ENCODE measurements at places on chromosomes 13 and 19.

GRCh38 chr13:24307211-24308067 is 1.9 kb upstream of the C1QTNF9 start:
- DNase-seq, result no peak

DNA sequence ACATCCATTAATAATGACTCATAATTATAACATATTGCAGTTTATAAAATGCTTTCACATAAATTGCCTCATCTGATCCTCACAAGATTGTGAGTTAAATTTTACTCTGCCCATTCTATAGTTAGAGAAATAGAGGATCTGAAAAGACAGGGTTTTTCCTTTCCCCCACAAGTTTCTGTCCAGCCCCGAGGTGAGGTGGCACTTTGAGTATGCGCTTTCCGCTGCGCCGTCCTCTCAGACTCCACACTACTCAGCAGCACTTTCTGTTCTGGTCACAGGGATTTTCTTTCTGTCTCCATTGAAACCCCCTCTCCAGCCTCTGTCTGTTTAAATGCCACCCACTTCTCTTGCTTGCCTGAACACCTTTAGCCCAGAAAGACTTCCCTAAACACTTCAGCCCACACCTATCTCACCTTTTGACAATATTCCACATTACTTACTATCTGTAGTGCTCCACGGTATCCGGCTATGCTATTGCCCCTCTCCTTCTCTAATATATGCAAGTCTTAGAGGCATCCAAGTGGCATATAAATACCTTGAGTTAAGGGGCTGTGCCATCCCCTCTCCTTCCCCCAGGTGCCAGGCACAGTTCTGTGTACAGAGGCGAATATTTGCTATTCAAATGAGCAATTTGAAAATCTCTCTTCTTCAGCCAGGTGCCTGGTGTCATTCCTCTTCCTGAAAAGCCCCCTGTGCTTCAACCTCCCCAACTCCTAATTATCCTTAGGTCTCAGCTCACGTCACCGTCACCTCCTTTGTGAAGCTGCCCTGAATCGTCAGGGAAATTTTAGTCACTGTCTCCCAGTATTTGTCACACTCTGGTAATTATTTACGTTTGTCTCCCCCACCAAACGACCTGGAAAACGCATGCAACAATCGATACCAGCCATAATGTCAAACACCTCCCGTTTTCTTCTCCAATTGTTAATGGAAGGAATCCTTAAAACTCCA is 268.7 kb downstream of the NHLRC3 start:
- no peak for DNase-seq

DNA sequence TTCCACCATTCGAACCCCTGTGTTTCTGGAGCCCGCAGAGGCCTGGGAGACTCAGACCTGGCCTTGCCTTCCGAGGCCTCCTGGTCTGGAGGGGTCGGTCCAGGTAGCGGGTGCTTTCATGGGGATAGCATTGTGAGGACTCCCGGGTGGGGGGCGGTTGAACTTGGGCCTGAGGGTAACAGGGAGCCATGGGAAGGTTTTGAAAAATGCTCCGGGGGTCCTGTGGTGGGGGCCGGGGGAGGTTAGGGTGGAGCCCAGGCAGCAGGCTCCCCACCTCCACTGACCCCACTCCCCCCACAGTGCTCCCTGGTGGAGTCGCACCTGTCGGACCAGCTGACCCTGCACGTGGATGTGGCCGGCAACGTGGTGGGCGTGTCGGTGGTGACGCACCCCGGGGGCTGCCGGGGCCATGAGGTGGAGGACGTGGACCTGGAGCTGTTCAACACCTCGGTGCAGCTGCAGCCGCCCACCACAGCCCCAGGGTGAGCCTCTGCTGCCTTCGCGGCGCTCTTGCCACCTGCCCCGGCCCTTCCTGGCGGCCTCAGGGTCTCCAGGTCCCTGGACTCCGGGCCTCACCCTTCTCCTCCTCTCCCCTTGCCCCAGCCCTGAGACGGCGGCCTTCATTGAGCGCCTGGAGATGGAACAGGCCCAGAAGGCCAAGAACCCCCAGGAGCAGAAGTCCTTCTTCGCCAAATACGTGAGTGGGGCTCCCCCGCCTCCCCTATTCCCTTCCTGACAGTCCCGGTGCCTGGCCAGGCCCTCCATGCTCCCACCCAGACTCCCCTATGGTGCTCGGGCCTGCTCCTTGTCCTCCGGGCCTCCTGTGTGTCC is 3.8 kb upstream of the GARIN5A start:
- DNase-seq, result no peak

GRCh38 chr13:110616103-110617101 is 1.1 kb downstream of the NAXD start:
- DNase-seq, result no peak

DNA sequence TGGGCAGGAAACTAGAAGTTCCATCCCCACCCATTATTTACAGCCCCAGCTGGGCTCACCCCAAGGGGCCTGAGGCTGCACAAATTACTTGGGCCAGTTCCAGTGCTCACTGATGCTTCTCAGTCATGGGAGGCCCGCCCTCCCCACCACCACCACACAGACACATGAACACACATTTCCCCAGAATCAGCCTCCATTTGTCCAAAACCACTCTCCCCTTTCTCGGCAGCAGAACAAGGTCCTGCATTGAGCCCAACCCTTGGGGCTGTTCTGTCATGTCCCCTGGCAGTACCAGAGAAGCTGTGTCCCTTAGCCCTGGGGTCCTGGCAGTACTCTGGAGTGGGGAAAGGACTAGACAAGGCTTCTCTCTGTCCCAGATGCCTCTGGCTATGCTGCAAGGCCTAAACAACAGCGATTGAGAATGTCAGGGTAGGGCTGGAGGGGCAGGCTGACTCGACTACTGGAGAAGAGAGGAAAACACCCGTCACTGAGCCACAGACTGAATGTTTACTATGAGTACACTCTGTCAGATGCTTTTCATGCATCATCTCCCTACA is 21.8 kb downstream of the SAMD4B start:
- no peak for DNase-seq

DNA sequence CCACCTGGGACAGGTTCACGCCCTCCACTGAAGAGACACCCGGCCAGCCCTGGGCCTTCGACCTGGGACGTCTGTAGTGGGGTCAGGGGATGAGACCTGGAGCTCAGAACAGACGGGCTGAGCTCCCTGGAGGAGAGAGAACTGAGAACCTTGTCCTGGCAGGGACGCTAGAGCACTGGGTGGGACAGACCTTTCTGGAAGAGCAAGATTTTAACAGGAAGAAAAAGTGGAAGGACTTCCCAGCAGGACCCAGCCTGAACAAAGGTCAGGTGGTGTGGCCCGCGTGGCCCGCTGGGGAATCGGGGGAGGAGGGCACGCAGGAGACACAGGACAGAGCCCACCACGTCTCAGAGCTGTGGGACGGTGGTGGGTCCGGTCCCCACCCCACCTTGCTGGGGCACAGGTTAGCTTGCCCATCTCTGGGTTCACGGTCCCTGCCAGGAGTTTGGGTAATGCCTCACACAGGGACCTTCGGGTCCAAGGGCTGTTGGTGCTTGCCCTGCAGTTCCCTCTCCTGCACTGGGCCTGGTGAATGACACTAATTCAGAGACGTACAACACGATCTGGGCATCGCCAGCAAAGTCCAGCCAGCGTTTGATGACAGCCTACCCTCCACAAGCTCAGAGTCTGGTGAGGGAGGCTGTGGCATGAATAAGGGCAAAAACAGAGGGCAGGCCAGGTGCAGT is 1.2 kb upstream of the EFNA2 start:
- DNase-seq, result no peak

DNA sequence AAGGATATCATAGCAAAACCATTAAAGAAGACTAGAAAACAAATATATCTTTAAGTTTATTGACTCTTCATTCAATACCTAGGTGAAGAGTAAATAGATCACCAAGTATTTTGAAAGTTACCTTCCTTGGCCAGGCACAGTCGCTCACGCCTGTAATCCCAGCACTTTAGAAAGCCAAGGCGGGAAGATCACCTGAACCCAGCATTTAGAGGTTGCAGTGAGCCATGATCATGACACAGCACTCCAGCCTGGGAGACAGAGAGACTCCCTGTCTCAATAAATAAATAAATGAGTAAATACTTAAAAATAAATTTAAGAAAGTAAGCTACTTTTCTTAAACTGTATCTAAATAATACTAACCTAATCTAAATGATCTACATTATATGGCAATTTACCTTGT is 8.9 kb upstream of the WBP4 start:
- DNase-seq, result no peak

- no peak for DNase-seq
These were observed 485.3 kb downstream of the UQCRFS1 start for GRCh38 chr19:28727480-28728159.

GRCh38 chr19:5676105-5676771 is 4.1 kb downstream of the MICOS13 start:
- no peak for DNase-seq

DNA sequence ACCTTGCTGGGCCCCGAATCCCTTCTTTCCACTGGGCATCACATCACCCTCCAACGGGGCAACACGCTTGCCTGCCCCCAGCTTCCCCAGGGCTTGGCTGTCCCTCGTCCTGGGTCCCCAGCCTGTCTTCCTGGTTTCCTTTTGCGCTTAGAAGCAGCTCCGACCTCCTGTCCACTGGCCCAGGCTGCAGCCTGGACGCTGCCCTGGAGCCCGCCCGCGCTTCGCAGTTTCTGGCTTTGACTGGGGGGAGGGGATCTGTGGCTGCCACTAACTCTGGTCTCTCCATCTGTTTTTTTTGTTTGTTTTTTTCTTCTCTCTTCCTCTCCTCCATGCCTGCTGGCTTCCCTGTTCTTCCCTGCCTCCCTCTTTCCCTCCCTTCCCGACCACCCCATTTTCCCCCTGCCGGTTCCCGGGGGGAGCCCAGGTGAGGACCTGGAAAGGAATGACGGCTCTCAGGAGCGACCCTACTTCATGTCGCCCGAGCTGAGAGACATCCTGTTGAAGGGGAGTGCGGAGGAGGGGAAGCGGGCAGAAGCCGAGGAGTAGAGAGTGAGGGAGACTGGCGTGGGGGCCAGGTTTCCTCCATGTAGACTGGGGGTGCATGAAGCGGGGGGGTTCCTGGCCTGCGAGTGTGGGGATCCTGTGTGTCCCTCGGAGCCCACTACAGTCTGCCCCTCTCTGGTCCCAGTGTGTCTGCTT is 11.5 kb upstream of the ILF3 start:
- no peak for DNase-seq

- DNase-seq, result no peak
These were observed 546.6 kb downstream of the DACH1 start for GRCh38 chr13:71320452-71320851.

GRCh38 chr19:58557221-58558065 is 968 bp downstream of the UBE2M start:
- DNase-seq, result no peak

DNA sequence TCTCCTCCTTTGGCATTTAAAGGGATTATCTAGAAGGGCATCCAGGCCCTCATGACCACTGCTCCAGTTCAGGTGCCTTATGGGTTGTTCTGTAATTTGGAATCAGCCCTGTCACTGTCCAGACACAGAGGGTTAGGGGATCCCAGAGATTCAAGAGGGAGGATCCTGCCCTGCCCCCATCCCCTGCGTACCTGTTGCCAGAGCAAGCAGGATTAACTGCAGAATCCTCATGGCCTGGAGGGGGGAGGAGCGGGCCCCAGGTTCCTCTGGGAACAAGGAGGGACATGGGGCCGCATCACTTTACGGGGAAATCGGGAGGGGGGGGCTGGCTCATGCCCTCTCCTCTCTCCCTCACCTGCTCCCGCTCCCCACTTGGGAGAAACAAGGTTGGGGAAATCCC is 1.0 kb downstream of the KLK11 start:
- no peak for DNase-seq

DNA sequence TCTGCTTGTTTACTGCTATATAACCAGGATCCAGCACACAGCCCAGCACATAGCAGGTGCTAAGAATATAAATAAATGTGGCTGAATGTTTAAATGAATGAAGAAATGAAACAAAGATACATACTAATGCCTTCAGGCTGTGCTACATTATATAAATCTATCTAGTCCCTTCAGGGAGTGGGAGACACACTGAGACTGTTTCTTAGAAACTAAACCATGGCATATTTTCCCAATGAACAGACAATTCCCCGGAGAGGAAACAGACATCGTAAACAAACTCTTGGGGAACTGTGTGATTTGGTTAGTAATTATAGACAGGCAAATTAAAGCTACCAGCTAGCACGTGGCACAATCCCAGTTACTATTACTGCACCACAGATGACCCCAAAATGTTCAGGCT is 9.7 kb upstream of the FEM1A start:
- DNase-seq, result no peak

DNA sequence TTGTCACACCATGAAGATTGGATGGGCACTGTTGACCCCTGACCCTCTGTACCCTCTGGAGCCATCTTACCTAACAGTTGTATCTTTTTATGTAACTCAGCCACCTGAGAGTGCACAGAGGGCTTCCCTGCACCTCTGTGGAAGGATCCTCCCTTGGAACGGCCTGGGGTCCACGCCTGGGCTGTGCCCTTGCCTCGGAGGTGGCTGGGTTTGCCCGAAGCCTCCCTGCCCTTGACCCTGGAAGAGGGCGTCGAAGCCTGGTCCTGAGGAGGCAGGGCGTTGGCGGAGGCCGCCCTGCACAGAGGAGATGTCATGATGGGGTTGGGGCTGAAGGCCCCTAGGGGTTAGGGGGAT is 241 bp downstream of the ODAD3 start:
- DNase-seq, result no peak

DNA sequence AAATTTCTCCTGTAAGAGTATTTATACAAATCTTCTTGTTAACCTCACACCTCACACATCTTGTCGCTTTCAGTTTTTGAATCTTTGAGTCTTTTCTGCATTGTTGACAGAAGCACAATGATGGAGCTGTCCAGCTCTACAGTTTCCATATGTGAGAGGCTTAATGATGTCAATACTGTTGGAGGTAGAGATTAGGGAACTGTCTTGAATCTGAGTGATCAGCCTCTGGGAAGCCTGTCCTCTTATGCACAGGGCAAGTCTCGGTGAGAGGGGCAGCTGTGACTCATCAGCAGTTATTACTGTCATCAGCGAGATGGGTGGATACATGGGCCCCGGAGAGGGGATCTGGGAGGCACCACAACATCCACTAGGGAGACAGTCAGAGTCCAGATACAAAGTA is 4.6 kb upstream of the ITGBL1 start:
- no peak for DNase-seq

DNA sequence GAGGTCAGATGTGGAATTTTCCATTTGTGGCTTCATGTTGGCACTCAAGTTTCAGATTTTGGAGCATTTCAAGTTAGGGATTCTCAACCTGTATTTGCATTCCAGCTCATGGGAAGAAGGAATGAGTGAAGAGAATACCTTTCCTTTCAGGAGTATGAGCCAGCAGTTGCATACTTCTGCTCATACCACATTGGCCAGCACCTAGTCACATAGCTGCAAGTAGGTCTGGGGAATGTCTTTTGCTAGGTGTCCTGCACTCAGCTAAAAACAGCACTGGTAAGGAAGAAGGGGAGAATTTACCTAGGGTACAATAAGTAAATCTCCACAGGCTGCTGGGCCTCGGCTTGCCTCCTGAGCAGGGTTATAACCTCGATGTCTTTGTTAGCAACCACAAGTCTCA is 24.6 kb upstream of the ATP8A2 start:
- DNase-seq, result no peak

DNA sequence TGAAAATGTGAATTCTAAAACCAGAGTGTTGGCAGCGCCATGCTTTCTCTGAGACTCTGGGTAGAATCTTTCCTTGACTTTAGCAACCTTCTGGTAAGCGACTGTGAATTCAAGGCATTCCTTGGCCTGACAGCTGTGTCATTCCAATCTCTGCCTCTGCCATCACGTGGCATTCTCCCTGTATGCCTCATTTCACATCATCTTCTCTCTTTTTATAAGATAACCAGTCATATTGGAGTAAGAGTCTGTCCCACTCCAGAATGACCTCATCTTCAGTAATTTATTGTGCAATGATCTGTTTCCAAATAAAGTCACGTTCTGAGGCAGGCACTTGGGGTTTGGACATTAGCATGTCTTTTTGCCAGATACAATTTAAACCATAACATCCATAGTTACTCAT is 103.4 kb upstream of the POSTN start:
- DNase-seq, result no peak

Data from activated T-helper 1 cell treated with anti-CD3 and anti-CD28 coated beads, Interleukin-2, amount 50 U/mL, for 16 hours (primary cell).